ENCODE measurements at places on chromosomes 6 and 20. TPM values are rescaled to one million over a fixed set of nuclear protein-coding genes. Genes with fewer than 3 reads are reported as not detected.
A peak's percentile ranks its signal among the peaks of the same experiment; 100 is the strongest.

The RPP40 gene
- 9.2 TPM for total RNA-seq

The GABRR2 gene
- 0.79 TPM for total RNA-seq

The PPP1R14C gene
- 18.3 TPM for total RNA-seq

The DCDC2 gene
- 1.2 TPM for total RNA-seq

The IL17F gene
- total RNA-seq: not detected

The APOM gene
- 1.2 TPM for total RNA-seq

The ARG1 gene
- total RNA-seq: 23.9 TPM

GRCh38 chr6:73747289-73747688 lies 51.3 kb downstream of the CD109 start:
- DNase-seq: no peak

GRCh38 chr20:17108896-17109295 lies 117.9 kb upstream of the PCSK2 start:
- DNase-seq: no peak

GRCh38 chr20:31654534-31654933 lies 16.8 kb downstream of the COX4I2 start:
- DNase-seq: no peak

DNA sequence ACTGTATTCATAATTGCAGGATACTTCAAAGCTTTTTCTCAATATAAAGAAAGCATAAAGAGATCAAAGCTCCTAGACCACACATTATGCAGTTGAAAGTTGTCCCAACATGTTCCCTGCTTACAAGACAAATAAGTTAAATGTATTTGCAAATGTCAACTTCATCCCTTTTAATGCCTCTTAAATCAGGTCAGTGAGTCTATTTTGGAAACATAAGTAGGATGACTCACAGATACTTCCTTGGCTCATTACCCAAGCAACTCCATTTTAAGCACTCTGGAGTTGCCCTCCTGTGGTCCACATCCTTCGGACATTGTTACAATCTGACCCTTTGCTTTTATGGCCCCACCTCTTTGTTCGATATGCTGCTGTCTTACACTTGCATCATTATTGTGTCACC lies 162.0 kb downstream of the FAXC start:
- DNase-seq: peak; percentile 3

- no peak for DNase-seq
These were observed 105.8 kb downstream of the SLC35B3 start for GRCh38 chr6:8329562-8329961.

- no peak for DNase-seq
These were observed 194.2 kb upstream of the FOXQ1 start for GRCh38 chr6:1117530-1118286.

DNA sequence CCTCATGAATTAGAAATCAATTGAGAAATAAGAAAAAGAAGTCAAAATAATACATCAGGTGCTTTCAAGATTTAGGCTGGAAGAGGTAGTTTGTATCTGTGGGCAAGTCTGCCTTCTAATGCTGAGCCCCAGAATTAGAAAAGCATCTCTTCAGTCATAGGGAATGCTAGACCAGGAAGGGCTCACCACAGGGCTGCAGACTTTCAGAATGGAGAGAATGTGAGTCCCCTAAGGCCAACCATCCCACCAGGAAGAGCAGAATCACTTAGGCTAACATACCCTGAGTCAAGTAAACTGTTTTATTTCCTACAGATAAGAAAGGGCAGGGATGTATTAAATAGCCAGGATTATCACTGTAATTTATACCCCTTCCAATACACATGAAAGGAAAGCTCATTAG lies 510.2 kb downstream of the RNF144B start:
- DNase-seq: no peak

- no peak for DNase-seq
These were observed 82.2 kb downstream of the FHL5 start for GRCh38 chr6:96645106-96645505.

GRCh38 chr6:12458558-12458957 lies 168.4 kb downstream of the EDN1 start:
- DNase-seq: no peak

DNA sequence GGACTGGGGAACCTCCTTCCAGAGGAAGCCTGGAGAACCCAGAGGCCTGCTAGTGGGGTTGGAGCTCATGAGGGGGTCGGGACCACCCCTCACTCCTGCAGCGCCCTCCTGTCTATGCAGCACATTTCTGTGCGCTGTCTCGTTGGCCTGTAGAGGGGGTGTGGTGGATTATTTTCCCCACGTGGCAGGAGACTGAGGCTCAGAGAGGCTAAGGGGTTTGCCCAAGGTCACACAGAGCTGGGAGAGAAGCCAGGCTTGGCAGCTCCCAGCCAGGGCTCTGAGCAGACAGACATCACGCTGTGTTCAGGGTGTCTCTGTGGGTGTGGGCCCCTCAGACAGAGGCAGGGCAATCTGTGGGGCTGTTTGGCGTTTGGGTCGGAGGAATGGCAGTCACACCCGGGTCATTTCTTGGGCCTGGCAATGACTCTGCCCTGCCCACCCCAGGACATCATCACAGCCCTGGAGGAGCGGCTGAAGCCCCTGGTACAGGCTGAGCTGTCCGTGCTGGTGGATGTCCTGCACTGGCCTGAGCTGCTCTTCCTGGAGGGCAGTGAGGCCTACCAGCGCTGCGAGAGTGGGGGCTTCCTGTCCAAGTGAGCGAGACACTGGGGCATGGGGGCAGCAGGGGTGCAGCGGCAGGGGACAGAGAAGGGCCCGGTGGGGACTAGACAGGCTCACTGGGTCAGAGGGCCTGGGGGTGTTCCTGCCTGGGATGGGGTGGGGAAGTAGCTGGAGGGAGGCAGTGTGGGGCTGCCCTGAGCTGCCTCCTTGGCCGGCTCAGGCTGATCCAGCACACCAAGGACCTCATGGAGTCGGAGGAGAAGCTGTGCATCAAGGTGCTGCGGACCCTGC lies 27.7 kb downstream of the UQCC2 start:
- no peak for DNase-seq

- no peak for DNase-seq
These were observed 3.8 kb upstream of the RANBP9 start for GRCh38 chr6:13715444-13715883.

- DNase-seq: no peak
These were observed 23.3 kb downstream of the NQO2 start for GRCh38 chr6:3022765-3023662.

- DNase-seq: no peak
These were observed 58.8 kb upstream of the EXOC2 start for GRCh38 chr6:751765-752164.
